Motor neuron (in vitro differentiated cells): ENCODE measurements at places on chromosomes 12 and 14.

DNA sequence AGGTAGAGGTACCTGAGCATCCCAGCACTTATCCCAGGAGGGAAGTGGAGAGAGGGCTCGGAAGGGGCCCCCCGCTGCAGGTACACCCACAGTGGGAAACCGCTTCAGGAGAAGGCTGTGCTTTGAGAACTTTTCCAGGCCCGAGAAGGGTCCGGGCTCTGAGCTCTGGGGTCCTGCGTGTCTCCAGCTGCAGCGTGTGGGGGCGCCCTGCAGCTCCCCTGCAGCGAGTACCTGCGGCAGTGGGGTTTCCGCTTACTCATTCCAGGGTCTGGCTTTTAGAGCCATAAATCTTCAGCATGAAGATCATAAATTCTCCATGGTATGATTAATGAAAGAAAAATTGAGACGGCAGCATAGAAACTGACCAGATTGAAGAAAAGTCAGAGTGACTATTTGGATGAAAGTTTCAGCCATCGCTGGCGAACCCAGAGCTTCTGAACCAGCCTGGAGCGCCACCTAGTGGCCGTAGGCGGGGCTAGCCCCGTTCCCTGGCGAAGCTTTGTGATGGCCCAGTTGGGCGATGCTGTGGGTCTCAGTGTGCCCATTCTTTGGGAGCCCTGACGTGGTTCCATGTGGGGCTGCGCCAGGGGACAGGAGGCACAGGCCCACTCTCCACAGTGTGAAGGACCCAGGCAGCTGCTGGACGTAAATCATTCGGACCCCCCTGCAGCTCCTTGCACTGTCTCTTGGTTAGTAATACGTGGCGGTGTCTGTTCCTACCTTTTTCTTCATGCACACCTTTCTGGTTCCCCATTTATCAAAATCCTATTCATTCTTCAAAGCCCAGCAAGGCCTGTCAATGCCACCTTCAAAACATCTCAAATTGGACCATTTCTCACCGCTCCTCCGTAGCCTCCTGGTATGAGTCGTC lies 198.2 kb downstream of the TSPAN9 start:
- peak; percentile 79 for ATAC-seq

DNA sequence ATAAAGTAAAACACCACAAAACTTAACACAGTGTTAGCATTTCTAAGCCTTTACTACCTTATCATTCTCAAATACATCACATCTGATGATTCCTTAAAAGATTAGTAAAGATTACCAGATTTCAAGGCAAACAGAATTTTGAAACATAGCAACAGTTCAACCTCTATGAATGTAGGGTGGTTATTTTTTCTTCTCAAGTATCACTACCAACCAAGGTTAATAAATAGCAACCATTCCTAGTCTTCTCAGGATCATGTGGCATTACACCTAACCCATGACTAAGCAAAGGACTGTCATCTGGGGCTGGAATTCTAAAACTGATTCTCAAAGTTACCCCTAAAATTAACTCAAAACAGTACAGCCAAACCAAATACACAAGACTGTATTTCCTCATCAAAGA lies 39.4 kb upstream of the CSRNP2 start:
- ATAC-seq, result no peak

DNA sequence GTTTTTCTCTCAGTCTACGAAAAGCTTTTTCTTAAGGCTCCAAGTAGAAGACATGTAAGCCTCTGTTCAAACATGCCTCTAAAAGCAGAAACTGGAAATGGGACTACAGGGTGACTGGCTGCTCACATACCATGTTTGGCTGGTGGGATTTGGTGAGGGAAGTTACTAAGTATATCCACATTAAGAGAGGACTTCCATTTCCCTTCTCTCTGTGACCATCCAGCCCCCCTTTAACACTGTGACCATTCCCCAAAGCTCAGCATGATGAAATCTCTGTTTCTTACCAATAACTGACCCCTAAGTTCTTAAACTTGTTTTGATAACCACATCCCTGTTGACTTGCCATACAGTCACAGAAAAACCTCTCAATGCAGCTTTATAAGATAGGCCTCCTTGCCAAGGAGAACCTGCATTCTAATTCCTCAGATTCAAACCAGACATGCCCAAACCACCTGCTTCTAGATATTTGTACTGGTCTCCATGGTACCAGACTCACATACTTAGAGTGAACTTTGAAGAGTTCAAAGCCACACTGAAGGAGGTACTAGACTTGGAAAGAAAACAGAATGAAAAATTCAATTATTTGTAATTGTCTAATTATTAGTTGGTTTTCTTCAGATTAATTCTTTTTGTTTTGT lies 102.2 kb downstream of the VEZT start:
- no peak for ATAC-seq

GRCh38 chr14:23183479-23183878 lies at the start of gene SLC7A8:
Gene SLC7A8, minus strand, starts transcription at chr14:23183660. Its CDS starts 746 bp downstream, at chr14:23182914.
- peak; percentile 88 for ATAC-seq

GRCh38 chr14:64201296-64201695 lies 92.9 kb downstream of the ESR2 start:
- ATAC-seq, result no peak

GRCh38 chr12:110249716-110250225 lies 31.3 kb upstream of the ATP2A2 start:
- ATAC-seq, result no peak

GRCh38 chr14:77119851-77120250 lies 21.7 kb downstream of the ZDHHC22 start:
- no peak for ATAC-seq

DNA sequence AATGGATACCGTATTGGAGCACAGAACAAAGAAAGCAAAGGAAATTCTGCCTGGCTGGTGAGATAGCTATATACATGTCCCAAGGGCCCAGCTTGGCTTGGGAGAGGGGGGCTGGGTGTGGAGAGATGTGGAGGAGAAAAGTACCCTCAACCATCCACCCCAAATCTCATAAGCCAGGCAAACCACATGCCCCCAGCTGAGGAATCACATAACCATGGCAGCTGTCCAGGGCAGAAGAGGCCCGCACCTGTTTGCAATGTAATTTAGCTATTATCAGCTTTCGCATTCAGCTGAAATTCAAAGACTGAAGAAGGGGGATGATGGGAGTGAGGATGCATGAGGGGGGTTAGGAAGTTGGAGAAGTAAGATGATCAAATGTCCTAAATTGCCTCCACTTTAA lies 196.1 kb downstream of the TBX5 start:
- ATAC-seq, result no peak
